Stimulated activated CD4-positive, alpha-beta T cell treated with anti-CD3 and anti-CD28 coated beads, Interleukin-1b, Interleukin-23, amount 100 ng/mL, for 1 hour (primary cell): ENCODE measurements at places on chromosomes 1 and 21.

DNA sequence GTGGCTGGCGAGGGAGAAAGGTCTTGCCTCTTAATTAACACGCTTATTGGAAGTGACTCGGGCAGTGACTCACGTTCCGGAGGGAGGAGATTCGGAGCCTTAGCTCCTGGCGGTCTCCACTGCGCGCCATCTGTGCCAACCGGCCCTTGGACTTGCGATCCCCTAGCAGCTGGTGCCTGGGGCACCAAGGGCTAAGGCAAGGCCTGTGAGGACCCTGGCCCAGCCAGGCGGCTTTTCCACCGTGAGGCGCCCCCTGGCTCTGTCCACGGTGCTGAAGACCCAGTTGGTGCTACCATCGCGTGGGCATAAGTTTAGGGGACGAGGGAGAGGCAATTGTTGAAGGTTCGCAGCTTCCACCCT lies 1.3 kb upstream of the SYT6 start:
- no peak for DNase-seq

- no peak for DNase-seq
These were observed 46.9 kb downstream of the GIPC2 start for GRCh38 chr1:78092643-78093042.

- no peak for DNase-seq
These were observed 50.9 kb upstream of the NR5A2 start for GRCh38 chr1:199976496-199977144.

GRCh38 chr21:46089285-46089684 lies 8.6 kb upstream of the COL6A2 start:
- DNase-seq: no peak

DNA sequence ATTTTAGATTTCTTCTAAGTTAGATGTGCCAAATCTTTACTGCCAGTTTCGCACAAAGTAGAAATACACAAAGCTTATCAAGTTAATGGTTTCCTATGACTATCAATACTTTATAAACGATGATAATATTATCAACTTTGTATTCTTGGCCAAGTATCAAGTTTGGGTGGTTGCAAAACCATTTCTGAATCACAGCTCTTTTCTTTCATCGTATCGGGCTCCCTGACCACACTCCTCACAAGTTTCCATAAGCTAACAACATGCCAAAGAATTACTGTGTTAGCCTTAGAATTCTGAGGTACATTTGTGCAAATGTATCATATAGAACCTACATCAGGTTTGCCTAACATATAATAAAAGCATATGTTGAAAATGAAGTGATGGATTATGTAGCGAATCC lies 311.0 kb downstream of the KCTD3 start:
- no peak for DNase-seq

DNA sequence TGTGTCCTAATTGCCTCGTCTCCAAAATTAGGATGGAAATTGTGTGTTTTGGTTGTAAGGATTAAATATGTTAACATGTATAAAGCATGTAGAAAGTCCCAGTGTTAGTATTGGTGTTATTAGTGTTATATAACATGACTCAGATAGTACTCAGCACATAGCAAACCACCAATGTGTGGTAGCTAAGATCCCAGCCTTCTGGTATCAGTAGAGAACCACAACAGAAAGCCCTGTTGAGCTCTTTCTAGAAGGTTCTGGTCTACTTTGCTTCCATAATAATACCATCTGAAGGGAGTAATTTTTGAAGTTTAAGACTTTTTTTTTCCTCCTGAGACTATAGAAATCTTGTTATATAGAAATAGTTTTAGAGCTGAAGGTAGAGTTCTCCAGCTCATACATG lies 259.3 kb upstream of the SGIP1 start:
- DNase-seq: no peak

DNA sequence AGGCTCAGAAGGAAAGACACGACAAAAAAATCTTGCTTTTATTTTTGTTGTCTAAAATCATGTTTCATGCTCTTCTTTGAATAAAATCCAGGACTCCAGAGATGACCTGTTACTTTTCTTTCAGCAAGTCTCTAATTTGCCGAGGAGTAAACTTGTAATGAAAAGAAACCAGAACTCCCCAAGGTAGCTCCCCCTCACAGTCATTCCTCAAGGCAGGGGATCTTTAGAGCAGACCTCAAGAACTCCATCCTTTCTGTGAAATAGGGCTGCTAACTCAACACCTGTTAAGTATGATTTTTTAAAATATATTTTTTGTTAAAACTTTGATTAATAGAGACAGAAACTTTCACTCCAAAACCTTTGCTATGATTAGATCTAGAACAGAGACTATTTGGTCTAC lies 82.7 kb upstream of the ABCD3 start:
- DNase-seq: no peak

- peak; percentile 26 for DNase-seq
These were observed at the start of gene IFI16 for GRCh38 chr1:159009704-159010361. Gene IFI16 (plus strand): TSS chr1:159009907. CDS start chr1:159014681, 4,774 bp downstream.

- no peak for DNase-seq
These were observed 43.9 kb upstream of the SAMD13 start for GRCh38 chr1:84257617-84258016.

DNA sequence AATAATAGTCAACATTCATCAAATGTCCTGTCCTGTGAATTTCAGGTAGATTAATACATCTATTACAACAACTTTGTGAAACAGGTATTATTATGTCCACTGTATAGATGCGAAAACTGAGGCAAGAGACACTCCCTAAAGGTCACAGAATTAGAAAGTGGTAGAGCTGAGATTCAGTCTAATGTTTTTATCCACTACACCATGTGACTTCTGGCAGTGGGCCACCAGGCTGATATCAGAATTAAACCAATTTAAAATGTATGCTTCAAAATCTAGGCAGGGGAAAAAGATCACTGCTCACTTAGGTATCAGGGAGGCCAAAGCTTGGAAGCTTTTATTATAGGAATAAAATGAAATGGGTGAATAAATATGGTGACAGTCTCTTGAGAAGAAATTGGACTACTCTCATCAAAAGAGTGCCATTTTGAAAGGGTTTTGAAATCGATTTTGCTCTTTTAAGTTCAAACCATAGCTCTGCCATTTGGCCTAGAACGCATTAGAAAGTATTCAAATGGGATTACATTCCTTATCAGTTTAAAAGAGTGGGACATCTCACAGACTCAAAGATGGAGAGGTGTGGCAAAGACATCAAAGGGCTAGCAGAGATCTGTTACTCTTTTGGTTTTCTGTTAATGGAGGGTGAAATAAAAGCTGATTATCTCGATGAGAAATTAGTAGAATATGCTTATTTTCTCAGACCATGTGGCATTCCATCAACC lies 1.9 kb downstream of the DDAH1 start:
- no peak for DNase-seq

GRCh38 chr1:206002871-206003801 lies at the start of gene RAB7B:
Gene RAB7B (minus strand): TSS chr1:206003395. CDS start chr1:205994135, 9,260 bp downstream.
- no peak for DNase-seq

GRCh38 chr1:157369808-157370521 lies 182.3 kb downstream of the FCRL5 start:
- peak; percentile 3 for DNase-seq

DNA sequence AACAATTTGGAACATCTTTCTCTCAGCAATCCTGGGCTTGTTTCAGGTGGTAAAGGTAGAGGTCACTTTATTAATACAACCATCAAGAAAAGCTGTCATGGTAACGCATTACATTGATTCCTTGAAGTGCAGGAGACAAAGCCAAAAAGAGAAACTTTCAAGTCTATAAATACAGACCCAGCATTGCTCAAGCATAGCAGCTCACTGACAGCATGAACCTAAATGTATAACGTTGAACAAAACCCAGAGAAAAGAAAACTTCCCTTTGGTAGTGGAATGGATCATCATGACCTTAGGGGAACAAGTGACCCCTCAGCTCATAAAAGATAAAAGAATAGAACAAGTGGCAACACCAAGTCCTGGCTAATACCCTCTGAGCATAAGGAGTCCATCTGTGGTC lies 332.2 kb downstream of the NTNG1 start:
- no peak for DNase-seq
